ENCODE measurements at places on chromosomes 1 and 21.

GRCh38 chr1:108016451-108016920 is 51.5 kb upstream of the VAV3 start:
- DNase-seq: no peak
- H3K36me3 ChIP-seq: no peaks in the 10 kb centered on the region
- H3K27me3 ChIP-seq: no peaks in the 10 kb centered on the region

DNA sequence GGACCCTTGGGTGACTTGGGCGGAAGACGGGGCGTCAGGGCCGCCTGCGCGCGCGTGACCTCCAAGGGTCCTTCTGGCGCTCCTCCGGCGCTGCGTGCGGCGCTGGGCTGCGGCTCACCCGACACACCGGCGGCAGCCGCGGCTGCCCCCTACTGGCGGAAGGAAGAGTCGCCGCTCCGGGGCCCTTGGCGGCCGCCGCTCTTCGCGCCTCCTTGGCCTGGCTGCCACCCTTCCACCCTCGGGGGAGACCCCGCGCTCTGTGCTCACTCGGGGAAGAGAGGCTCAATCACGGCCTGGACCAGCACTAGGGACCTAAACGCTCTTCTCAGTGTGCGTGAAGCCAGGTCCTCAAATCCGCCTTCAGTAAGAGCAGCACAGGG is 89.7 kb downstream of the DMRTA2 start:
- H3K27me3 ChIP-seq: peaks cover 4% of the 10 kb centered on the region
- peak overlapping the region; percentile 52 for H3K4me3 ChIP-seq
- H3K36me3 ChIP-seq: no peaks in the 10 kb centered on the region
- no peak overlapping the region for H3K27ac ChIP-seq
- H3K4me1 ChIP-seq: peaks cover 10% of the 10 kb centered on the region

DNA sequence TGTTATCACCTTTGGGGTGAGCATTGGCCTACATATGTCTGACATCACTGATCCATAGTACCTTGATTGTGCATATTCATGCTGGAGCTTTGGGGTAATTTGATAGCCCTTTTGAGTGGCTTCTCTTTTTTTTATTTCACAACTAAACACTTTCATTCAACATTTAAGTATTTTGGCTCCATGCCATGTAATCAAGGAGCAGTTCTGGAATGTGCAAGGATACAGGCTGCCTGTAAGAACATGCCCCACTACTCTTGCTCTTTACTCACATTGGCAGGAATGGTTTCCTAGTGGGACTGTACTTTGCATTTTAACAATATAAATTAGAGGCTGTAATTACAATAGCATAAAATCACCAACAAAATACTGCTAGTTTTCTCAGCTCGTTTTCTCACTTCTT is 300.7 kb upstream of the SPAG17 start:
- H3K4me3 ChIP-seq: no peak overlapping the region
- H3K27ac ChIP-seq: no peak overlapping the region
- no peaks in the 10 kb centered on the region for H3K4me1 ChIP-seq
- no peaks in the 10 kb centered on the region for H3K36me3 ChIP-seq

GRCh38 chr21:36656138-36656537 is 42.8 kb upstream of the SIM2 start:
- no peak overlapping the region for H3K27ac ChIP-seq
- no peak for DNase-seq
- H3K4me3 ChIP-seq: no peak overlapping the region
- no peaks in the 10 kb centered on the region for H3K4me1 ChIP-seq
- H3K36me3 ChIP-seq: no peaks in the 10 kb centered on the region

- H3K27ac ChIP-seq: no peak overlapping the region
- H3K4me1 ChIP-seq: peaks cover 9% of the 10 kb centered on the region
- no peaks in the 10 kb centered on the region for H3K36me3 ChIP-seq
- no peaks in the 10 kb centered on the region for H3K27me3 ChIP-seq
These were observed 46.3 kb downstream of the ELAPOR1 start for GRCh38 chr1:109160071-109160840.

DNA sequence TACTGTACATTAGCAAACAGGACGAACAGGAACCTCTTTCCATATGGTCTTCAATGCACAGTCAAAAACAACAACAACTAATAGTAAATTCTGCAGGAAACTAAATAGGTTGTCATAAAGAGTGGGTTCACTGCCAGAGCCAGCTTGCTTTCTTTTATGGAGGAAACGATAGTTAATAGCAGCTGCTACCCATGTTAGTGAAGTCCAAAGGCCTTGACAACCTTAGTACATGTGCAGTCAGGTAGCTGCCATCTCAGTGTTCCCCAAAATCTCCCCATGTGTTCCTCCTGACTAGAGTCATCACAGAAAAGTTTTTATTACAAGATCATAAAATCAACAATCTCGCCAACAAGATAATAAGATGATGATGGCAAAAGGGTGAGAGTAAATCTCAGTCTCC is 16.6 kb upstream of the ADORA3 start:
- H3K4me3 ChIP-seq: no peak overlapping the region
- DNase-seq: no peak
- no peak overlapping the region for H3K27ac ChIP-seq
- H3K36me3 ChIP-seq: no peaks in the 10 kb centered on the region
- H3K27me3 ChIP-seq: no peaks in the 10 kb centered on the region
- no peaks in the 10 kb centered on the region for H3K4me1 ChIP-seq

- peak overlapping the region; percentile 97 for H3K27ac ChIP-seq
- H3K4me1 ChIP-seq: peaks cover 26% of the 10 kb centered on the region
- no peaks in the 10 kb centered on the region for H3K27me3 ChIP-seq
- peak overlapping the region; percentile 93 for H3K4me3 ChIP-seq
These were observed 1.1 kb downstream of the TOR1AIP1 start for GRCh38 chr1:179883040-179883744.

DNA sequence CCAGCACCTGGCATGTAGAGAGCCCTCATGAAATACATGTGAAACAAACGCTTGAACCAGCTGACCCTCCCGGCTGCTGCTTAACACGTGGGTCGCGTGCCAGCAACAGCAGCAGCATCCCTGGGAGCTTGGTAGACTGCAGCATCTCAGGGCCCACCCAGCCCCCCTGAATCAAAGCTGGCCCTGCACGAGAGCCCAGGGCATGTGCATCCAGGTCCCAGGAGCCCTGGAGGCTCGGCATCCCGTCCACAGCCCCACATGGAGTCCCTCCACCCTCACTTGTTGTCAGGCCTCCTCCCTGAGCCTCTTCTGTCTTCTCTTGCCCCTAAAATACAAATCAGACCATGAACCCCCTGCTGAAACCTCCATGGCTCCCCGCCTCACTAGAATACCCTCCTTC is 123.1 kb downstream of the MATN1 start:
- H3K36me3 ChIP-seq: no peaks in the 10 kb centered on the region
- no peak overlapping the region for H3K4me3 ChIP-seq
- no peak overlapping the region for H3K27ac ChIP-seq
- no peaks in the 10 kb centered on the region for H3K27me3 ChIP-seq
- H3K4me1 ChIP-seq: no peaks in the 10 kb centered on the region
- DNase-seq: peak; percentile 44

GRCh38 chr1:2283991-2284895 is 56.1 kb downstream of the SKI start:
- DNase-seq: no peak
- no peaks in the 10 kb centered on the region for H3K27me3 ChIP-seq
- H3K4me1 ChIP-seq: peaks cover 18% of the 10 kb centered on the region
- peak overlapping the region; percentile 52 for H3K27ac ChIP-seq
- no peak overlapping the region for H3K4me3 ChIP-seq

- H3K36me3 ChIP-seq: peaks cover 12% of the 10 kb centered on the region
- H3K27ac ChIP-seq: peak overlapping the region; percentile 5
- H3K4me3 ChIP-seq: no peak overlapping the region
These were observed 109.5 kb downstream of the ERG start for GRCh38 chr21:38388647-38389353.

DNA sequence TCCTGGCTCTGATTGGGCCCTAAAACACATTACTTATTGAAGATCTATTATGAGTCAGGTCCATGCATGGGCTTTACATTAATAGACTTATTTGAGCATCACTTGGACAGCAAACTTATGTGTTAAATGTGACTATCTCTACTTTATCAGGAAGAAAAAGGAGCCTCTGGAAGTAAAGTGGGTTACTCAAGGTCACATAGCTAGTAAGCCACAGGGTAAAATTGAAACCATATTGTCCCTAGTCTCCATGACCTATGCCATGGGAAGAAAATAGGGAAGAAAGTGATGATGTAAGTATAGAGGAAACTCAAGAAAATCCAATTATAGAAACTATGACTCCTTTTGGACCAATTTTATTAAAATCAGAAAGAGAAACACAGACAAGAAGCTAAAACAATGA is 555.3 kb downstream of the NUF2 start:
- H3K4me3 ChIP-seq: no peak overlapping the region
- H3K4me1 ChIP-seq: no peaks in the 10 kb centered on the region
- no peak overlapping the region for H3K27ac ChIP-seq
- H3K36me3 ChIP-seq: no peaks in the 10 kb centered on the region
- DNase-seq: no peak
- no peaks in the 10 kb centered on the region for H3K27me3 ChIP-seq

GRCh38 chr21:39616211-39616772 is 3.6 kb downstream of the B3GALT5 start:
- no peaks in the 10 kb centered on the region for H3K4me1 ChIP-seq
- DNase-seq: no peak
- no peak overlapping the region for H3K4me3 ChIP-seq
- H3K36me3 ChIP-seq: no peaks in the 10 kb centered on the region
- no peaks in the 10 kb centered on the region for H3K27me3 ChIP-seq
- no peak overlapping the region for H3K27ac ChIP-seq

DNA sequence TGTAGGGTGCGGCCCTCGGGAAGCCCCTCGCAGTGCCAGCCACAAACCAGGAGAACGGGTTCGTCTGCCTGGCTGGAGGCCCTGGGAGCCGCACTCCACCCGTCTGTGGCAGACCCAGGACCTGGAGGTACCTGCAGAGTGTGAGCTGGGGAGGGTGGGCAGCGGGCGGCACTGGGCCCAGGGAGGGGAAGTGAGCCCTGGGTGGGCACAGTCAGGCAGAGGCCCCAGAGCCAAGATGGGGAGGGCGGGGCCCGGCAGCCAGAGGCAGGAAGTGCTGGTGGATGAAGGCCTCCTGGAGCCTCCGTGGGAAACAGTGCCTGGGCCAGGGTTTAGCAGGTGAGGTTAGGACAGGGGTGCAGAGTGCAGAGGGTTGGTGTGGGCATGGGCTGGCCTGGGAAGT is 4.0 kb upstream of the PEX10 start:
- H3K4me3 ChIP-seq: no peak overlapping the region
- peaks cover 11% of the 10 kb centered on the region for H3K27me3 ChIP-seq
- H3K4me1 ChIP-seq: peaks cover 25% of the 10 kb centered on the region
- H3K27ac ChIP-seq: no peak overlapping the region
- no peaks in the 10 kb centered on the region for H3K36me3 ChIP-seq

DNA sequence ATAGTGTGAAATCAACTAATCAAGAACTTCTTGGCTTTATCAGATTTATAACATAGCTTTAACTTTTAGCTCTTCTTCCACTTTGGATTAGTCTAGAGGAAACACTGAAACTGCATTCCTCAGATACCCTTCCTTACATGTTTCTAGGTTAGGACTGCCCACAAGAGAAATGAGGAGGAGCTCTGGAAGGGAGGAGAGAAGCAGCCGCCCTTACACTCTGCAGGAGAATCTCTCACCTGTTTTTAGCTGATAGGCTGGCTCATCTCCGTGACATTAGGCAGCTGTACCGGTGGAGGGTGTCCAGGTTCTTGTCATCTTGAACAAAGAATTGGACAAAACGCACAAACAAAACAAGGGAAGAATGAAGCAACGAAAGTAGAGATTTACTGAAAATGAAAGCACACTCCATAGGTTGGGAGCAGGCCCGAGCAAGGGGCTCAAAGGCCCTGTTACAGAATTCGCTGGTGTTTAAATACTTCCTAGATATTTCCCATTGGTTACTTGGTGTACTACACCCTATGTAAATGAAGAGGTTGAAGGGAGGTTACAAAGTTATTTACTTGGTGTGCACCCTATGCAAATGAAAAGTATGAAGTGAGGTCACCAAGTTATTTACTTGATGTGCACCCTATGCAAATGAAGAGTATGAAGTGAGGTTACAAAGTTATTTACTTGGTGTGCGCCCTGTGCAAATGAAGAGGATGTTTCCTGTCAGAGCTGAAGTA is 524.9 kb upstream of the CHRM3 start:
- no peaks in the 10 kb centered on the region for H3K4me1 ChIP-seq
- H3K4me3 ChIP-seq: no peak overlapping the region
- no peak overlapping the region for H3K27ac ChIP-seq
- DNase-seq: no peak

DNA sequence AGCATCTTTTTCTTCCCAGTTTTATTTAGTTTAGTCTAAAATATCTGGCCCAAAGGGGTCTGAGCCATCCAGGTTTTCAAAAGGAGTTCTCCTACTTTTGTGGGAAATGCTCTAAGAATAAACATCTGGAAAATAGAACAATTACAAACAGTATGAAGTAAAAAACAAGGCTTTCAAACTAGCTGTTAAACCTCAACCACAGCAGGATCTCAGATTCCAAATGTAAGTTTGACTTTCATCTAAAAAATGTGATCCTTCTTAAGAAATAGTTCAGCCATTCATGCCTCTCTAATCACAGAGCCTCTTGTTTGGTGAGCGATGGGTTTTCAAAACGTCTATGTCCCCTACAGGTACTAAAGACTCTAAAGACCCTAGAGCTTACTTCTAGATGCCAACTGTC is 413.5 kb downstream of the DUSP10 start:
- H3K4me1 ChIP-seq: peaks cover 3% of the 10 kb centered on the region
- no peak overlapping the region for H3K4me3 ChIP-seq
- no peaks in the 10 kb centered on the region for H3K36me3 ChIP-seq

- H3K27me3 ChIP-seq: no peaks in the 10 kb centered on the region
- no peaks in the 10 kb centered on the region for H3K36me3 ChIP-seq
- no peak overlapping the region for H3K4me3 ChIP-seq
- DNase-seq: no peak
These were observed 14.6 kb downstream of the NCMAP start for GRCh38 chr1:24570265-24571125.

GRCh38 chr1:202664083-202664482 is 46.2 kb downstream of the SYT2 start:
- H3K27me3 ChIP-seq: no peaks in the 10 kb centered on the region
- no peak for DNase-seq
- H3K4me1 ChIP-seq: no peaks in the 10 kb centered on the region
- H3K36me3 ChIP-seq: no peaks in the 10 kb centered on the region
- H3K27ac ChIP-seq: no peak overlapping the region
- H3K4me3 ChIP-seq: no peak overlapping the region

DNA sequence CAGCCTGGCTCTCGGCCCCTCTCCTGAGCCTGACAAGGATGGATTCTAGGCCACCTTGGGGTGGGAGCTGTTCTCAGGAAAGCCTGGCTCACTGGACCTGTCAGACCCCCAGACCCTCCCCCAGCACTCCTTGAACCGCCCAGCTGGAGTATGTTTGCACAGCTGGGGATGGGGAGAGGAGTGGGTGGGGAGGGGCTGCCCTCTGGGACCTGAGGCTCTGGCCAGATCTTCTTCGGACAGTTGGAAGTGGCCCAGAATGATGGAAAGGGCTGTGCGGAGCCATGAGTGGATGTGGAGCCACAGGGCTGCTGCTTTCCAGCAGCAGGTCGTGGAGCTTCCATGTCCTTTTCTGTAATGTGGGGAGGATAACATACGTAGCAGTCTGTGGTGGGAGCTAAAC is 43.0 kb upstream of the TRABD2B start:
- no peak overlapping the region for H3K4me3 ChIP-seq
- H3K27me3 ChIP-seq: no peaks in the 10 kb centered on the region
- H3K27ac ChIP-seq: no peak overlapping the region
- H3K4me1 ChIP-seq: no peaks in the 10 kb centered on the region

- DNase-seq: no peak
- H3K27ac ChIP-seq: peak overlapping the region; percentile 83
- no peaks in the 10 kb centered on the region for H3K4me1 ChIP-seq
- H3K36me3 ChIP-seq: no peaks in the 10 kb centered on the region
- no peaks in the 10 kb centered on the region for H3K27me3 ChIP-seq
These were observed 1.8 kb downstream of the RERE start for GRCh38 chr1:8815582-8816151.

Measured in ascending aorta (tissue), 2 donors.